ENCODE measurements at places on chromosomes 2 and 18.

GRCh38 chr2:158797963-158798700 is 3.0 kb downstream of the DAPL1 start:
- no peak for DNase-seq

DNA sequence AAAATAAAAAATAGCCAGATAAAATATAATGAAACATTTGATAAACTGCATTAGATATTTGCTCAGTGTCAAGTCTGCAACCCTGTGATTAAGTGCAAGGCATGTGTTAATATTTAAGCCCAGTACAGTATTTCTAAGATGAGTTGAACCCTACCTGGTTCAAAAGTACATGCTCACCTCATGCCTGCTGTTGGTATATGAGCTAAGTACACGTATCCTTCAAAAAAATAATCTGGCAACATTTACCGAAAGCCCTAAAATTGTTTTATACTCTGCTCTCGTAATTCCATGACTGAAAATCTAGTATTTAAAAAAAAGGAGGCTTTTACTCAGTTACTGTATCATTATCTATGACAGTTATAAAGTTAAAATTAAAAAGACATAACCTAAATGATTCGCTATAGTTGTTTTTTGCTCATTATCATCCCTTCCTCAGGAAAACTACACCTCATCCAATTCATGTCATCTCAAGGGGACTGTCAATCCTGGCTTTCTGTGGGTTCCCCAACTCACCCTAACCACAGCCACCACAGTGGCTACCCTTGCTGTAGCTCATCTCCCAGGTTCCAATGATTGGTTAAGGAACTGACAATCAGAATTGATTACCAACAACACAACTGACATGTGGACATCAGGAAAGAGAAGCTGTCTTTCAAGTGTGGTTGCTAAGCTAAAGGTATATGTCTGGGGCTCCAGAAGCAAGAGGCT is 10.6 kb downstream of the TLK1 start:
- no peak for DNase-seq

DNA sequence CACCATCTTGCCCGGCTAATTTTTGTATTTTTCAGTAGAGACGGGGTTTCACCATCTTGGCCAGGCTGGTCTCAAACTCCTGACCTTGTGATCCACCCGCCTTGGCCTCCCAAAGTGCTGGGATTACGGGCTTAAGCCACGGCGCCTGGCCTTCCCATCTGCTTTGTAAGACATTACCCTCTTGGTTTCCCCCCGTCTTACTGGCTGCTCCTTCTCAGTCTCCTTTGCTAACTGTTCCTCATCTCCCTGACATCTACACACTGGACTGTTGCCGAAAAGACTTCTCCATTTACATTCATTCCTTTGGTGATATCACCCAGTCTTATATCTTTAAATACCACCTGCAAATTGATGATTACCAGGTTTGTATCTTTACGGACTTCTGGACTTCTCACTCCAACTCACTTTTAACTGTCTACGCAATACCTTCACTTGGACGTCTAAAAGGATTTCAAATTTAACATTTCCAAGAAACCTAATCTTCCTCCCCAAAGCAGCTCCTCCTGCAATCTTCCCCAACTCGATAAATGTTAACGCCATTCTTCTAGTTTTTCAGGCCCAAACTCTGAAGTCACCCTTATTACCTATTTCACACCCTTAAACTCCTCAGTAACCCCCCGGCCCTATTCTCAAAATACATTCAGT is 37.9 kb downstream of the YES1 start:
- no peak for DNase-seq

GRCh38 chr18:77146249-77147080 is 13.9 kb upstream of the MBP start:
- DNase-seq: no peak

DNA sequence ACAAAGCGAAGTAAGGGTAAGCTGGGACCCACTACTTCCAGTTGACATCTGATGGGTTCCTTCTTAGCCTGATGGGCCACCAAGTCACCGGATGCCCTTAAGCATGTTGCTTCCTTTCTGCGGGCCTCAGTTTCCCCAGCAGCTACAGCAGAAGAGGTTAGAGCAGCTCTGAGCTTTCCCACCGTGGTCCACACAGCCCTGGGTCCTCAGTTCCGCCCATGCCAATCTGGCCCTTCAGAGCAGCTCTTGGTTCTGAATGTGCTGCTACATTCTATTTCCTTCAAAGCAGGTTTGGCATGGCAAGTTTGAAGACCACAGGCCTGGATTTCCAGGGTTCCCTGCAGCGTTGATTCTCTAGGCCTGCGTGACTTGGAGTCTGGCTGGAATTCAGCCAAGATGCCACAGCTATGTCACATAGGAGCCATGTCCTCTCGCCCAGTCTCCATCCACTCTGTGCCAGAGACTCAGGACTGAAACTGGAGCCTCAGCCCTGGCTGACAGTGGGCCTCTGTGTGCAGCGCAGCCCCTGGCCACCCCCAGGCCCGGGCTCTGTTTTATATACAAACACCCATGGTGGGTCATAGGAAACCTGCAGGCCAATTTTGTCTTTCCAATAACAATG is 79.6 kb downstream of the TFCP2L1 start:
- no peak for DNase-seq

- DNase-seq: no peak
Observed at GRCh38 chr2:14492920-14493503, 139.5 kb upstream of the LRATD1 start.

DNA sequence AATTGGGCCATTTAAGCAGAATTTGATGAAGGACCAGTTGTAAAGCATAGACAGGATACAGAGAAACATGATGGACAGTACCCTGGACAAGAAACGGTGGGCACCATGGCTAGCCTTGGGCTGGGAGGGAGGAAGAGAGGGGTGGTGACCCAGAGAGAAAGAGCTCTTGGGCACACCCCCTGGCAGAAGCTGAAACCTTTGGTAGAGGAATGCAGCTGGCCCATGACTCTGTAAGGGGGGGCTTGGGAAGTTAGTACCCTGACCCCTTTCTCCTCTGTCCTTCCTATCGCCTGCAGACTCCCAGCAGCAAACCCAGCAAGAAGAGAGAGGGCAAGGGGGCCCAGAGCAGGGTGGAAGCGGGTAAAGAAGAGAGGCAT is 32.6 kb downstream of the MRPL44 start:
- no peak for DNase-seq

DNA sequence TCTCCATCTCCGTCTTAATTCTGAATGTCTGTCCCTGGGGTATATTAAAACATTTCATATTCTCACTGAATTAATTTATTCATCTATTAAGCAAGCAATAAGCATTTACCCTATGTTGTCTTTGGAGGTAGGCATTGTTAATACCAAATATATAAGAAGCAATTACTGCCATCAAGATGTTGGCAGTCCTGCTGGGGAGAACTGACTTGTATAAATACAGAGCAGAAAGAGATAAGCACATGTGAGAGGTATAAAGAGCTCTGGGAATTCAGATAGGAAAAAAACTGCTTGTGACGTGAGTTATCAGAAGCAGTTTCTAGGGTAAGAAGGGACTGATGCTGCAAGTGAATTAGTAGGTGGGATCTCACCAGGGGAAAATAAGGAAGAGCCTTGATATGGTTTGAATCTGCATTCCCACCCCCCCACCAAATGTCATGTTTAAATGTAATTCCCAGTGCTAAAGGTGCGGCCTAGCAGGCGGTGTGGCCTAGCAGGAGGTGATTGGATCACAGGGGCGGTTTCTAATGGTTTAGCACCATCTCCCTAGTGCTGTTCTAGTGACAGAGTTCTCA is 286.8 kb downstream of the RAD51AP2 start:
- no peak for DNase-seq

DNA sequence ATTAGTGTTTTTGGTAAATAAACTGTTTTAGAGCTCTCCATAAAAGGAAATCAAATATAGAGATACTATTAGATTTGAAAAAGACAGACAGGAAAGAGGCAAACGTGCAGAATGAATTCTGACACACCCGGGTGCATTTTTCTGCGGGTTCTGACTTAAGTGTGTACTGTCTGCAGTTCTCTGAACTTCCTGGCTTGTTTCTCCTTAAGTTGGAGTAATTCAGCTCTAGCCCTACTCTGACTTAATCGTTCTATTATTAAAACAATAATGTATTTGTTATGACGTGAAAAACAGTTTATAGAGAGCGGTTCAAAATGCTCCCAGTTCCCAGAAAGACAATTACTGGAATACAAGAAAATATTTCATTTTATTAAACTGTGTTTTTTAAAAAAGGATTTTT is 305.9 kb downstream of the ARHGAP15 start:
- DNase-seq: no peak

- no peak for DNase-seq
Observed at GRCh38 chr2:170610615-170611014, 104.5 kb upstream of the SP5 start.

- no peak for DNase-seq
Observed at GRCh38 chr2:100726866-100727265, 93.1 kb upstream of the NPAS2 start.

DNA sequence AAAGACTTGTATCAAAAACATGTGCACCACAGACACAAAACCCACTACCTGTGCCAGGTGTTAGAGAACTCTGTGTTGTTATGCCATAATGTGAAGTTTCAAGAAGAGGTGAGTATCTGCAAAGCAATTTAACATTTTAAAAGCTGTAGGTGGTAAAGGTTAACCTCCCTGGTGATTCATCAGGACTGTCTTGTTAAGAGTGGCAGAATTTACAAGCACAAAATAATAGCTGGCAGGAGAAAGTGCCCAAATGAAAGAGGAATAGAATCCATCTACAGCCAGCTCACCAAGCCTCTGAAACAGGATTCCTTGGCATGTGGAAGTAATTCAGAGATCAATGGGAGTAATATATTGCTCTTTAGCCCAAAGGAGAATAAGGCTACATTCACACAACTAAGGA is 230.7 kb downstream of the AFF3 start:
- DNase-seq: no peak

DNA sequence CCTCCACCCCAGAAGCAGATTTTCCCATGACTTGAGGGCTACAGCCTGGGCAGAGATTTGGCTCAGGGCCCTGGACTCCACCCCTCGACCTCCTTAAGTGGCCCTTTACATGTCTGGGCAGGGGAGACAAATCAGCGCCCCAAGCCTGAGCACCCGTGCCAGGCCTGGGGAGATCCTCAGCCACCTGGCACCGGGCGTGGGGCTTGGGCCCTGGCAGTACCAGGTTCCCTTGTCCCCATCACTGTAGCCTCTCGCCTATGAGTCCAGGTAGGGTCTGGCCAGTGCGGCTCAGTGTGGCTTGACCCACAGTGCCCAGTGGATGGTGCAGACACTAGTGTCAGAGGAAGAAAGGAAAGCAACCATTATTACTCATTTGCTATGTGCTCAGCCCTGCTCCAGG is 22.0 kb upstream of the DNMT3A start:
- DNase-seq: no peak

DNA sequence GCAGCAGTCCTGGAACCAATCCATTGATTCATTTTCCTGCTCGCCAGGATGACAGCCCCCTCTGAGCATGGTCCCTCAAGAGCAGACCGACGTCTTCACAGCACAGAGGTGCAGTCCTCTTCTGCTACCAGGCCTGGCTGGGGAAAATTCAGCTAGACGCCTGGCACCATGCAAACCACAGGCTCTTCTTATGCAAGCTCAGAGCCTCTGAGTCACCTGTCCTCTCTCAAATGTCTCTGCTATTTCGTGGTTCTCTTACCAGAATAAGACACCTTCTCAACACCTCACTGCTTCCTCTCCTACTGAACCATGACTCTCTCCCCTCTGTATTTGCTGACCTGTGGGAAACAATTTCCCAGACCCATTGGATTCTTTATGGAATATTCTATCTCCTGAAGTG is 79.8 kb upstream of the CYRIA start:
- no peak for DNase-seq

DNA sequence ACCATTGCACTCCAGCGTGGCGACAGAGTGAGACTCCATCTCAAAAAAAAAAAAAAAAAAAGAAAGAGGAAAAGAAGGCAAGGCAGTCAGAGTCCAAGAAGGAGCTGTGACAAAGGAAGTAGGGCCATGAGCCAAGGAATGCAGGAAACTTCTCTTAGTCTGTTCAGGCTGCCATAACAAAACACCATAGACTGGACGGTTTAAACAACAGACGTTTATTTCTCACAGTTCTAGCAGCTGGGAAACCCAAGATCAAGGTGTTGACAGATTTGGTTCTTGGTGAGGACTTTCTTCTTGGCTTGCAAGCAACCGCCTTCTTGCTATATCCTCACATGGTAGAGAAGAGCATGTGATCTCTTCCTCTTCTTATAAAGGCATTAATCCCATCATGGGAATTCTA is 13.1 kb upstream of the SUMO1 start:
- no peak for DNase-seq

DNA sequence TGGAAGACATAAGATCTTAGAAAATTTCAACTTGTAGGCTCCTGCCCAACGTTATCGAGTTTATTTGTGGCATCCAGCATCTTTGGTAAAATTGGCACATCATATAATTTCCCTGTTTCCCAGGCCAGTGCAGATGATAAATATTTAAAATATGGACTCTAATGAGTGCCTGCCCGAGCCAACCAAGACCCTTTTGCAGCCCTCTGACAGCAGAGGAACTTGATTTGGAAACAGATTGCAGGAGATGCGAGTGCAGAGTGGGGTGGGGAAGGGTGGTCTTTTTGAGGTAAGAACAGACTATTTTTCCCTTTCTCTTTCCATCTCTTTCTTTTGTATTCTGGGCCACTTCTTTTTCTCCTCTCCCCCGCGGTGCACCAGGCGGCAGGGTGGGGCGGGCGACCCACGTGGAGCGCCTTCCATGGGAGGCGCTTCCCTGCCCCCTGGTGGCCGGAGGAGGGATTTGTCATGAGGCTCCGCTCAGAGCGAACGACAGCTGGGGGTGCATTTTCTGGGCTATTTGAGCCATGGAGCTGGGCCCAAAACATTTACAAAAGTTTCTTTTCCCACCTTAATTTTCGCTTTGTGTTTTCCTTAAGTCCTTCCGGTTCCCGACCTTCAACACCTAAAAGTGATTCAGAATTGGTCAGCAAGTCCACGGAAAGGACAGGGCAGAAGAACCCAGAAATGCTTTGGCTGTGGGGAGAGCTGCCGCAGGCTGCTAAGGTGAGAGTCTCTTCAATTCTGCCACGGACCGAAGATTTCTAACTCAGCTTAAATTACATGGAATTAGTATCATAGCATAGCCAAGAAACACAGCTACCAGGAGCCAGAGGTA is 32.7 kb downstream of the LPIN1 start:
- DNase-seq: peak; percentile 94

DNA sequence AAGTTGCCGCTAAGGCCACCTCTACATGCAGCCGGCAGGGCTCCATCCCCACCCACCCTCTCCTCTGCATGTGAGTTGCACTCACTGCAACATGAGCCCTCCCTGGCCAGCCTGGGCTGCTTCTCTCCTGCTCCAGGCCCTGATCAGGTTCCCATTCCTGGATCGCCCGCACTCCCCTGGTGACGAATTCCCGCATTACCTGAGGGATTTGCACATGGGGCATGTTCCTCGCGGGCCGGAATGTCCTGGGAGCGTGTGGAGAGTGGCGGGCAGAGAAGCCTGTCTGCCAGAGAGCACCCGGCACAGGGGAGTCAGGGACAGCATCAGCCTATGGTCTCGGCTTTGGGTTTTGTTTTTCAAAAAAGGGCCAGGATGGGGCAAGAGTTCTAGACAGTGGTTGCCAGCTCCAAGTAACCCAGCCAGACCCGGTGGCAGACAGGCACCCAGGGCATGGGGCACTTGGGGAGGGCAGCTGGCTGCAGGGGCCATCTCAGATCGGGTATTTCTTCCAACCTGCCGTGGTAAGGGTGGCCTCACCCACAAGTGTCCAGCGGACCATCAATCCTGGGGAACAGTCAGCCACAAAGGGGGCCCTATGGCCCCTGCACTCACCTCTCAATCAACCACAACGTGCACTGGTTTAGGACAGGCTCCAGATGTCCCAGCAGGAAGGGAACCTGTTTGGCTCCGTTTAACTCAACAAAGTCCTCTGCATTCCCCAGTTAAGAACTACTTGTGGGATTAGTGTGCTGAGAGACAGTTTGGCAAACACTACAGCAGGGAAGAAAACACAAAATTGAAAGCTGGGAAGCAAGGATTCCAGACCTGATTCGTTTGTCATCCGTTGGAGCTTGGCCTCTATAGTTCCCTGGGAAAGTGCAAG is 187.7 kb downstream of the SMAD7 start:
- no peak for DNase-seq
